ENCODE measurements at places on chromosomes 13 and 19.

DNA sequence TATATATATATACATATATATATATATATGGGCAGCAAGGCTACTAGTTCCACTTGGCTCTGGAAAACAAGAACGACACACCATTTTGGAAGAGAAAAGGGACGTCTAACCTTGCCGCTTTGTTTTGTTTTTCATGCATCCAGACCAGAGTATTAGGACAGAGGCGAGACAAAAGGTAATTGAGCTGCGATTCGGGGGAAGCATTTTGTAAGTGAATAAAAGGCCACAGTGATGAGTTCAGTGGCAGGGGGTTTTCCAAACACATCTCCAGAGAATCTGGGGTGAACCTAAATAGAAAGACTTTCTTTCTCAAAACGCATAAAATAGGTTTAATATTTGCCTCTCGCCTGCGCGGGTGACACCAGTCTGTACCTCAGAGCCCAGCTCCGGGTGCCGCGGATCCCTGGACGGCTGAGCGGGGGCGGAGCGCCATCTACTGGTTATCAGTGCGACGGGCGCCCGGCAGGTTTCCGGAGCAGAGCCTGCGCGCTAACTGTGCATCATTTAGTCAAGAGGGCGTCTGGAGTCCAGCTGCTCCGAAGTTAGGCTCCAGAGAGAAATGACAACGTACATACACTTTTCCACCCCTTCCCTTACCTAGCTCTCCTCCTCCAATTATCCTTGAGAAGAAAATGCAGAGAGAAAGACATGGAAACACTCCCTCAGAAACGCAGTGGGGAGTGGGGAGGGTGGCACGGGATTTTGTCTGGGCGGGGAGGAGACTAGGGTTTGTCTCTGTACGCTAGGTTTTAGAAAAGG, 262.3 kb downstream of the TBC1D4 start:
- peak; percentile 89 for DNase-seq

DNA sequence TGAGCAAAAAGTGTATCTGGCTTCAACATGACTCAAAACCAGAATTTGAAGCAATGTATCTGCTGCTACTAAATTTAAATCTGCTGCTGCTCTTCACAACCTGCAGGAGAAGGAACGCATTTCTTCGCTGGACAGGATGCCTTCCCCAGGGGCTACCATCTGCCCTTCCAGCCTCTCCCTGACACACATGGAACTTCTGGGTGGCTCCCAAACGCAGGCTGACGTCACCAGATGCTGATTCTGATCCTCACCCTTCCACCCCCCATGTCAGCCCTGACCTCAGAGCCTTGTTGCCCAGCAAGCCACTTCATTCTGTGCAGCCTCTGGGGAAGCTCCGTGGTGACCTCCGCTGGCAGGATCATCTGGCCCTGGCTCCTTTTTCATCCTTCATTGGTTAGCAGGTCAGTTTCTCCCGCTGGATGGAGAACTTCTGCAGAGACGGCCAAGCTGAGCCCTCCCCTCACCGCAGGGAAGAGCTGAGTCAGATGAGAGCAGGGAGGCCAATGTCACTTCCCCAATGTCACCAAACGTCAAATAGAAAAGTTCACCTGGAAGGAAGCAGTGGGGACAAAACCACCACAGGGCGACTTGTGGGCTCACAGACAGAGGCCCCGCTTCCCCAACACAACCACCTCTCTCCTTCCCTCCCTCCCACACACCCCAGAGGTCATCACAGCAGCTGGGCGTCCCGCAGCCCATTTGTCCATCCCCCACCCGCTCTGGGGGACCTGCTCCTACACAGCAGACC, 14.0 kb upstream of the RAB20 start:
- peak; percentile 12 for DNase-seq

GRCh38 chr13:72259528-72259927, 392.5 kb upstream of the DACH1 start:
- no peak for DNase-seq

- no peak for DNase-seq
Observed at GRCh38 chr19:7596211-7596937, 711 bp downstream of the CAMSAP3 start.

GRCh38 chr19:32599736-32600157, 18.8 kb downstream of the PDCD5 start:
- peak; percentile 62 for DNase-seq

DNA sequence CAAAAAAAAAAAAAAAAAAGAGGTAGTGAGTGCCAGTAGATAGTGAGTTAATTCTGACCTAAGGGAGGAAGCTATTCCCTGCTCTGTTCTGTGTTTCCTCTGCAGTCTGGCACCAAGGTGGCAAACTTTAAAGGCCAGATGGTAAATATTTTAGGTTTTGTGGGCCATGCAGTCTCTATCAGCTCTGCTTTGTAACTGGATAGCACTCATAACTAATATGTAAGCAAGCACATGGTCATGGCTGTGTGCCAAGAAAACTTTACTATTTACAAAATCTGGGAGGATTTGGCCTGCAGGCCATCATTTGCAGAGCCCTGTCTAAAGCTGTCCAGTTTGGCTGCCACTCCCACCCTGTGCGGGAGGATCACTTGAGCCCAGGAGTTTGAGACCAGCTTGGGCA, 4.3 kb downstream of the PIN1 start:
- no peak for DNase-seq

- no peak for DNase-seq
Observed at GRCh38 chr13:104411141-104411765, 1345.0 kb upstream of the SLC10A2 start.

DNA sequence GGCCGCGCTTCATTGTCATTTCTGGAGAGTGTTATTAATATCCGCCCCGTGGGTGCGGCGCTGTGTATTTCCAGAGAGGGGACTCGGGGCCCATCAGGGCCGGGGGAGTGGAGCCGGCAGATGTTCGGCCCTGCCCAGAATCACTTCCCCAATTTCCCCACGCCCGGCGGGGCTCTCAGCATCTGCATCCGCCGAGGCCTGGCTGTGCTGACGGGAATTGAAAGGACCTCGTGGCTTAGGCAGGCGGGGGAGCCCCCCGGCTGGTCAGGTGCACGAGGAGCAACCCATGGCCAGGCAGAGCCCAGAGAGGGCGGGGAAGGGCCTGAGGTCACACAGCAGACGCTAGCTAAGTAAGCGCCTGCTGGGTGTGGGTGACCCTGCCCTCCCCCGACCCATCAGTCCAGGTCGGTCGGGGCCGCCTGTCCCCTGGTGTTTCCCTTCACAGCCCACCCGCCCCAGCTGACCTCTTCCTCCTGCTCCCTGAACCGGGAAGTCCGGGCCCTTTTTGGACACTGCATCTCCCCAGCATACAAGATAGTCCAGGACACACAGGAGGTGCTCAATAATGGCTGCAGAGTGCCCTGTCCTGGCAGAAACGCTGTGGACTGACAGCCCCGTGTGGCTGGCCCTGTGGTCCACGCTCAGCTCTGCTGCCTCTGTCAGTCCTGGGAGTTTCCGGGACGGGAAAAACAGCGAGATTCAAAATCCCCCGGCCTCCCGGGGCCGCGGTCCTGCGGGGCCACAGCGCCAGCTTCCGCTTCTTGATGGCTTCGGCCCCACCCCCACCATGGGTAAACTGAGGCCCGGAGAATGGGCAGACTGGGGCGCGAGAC, 22.1 kb downstream of the ARID3A start:
- no peak for DNase-seq

DNA sequence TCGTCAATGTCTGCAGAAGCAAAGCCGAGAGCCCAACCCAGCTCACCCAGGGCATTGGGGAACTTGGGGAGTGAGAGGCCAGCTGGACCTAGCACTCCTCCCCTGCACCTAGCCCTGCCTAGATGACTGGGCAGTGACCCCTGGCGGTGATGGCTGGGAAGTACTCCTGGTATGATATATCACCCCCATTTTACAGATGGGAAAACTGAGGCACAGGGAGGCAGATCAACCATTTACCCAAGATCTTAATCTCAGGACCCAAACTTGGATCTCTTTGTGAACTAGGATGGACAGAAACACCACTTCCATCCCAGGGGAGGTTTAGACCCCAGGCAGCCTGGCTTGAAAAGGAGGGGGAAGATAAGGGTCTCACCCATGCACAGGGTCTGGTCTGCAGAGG, 43.5 kb downstream of the CCL25 start:
- DNase-seq: no peak

GRCh38 chr13:113489171-113489548, 1.4 kb downstream of the DCUN1D2 start:
- DNase-seq: no peak

DNA sequence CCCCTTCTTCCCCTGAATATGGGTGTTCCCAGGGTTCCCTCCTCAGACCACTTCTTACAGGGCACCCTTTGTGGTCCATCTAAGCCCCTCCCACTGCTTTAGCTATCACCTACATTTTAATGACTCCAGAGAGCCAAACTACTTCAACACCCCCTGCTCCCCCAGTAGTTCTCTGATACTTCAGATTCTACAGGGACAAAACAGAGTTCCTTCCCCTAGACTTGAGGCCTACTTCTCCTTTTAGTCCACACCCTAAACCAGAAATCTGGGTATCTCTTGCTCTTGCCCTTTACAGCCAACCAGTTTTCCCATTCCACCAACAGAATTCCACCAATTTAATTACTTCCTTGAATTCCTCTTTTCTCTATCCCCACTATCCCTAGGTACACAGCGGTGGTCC, 107.2 kb downstream of the KCNRG start:
- DNase-seq: no peak

Measured in activated naive CD4-positive, alpha-beta T cell treated with anti-CD3 and anti-CD28 coated beads for 36 hours (primary cell).